ENCODE measurements at places on chromosomes 3 and 15.

DNA sequence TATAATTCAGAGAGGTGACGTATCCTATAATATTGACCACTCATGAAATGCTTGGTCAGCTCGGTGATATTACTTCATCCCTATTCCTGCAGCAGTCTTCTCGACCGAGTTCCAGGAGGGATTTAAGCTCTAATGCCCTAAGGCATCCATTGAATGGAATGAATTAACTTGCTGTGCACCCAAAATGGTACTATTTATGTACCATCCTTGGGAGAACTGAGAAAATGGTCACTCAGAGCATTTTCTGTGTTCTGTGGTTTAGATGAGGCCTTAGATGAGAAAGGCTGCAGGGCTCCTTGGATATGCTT is 638 bp downstream of the BLOC1S6 start:
- no peak for DNase-seq

DNA sequence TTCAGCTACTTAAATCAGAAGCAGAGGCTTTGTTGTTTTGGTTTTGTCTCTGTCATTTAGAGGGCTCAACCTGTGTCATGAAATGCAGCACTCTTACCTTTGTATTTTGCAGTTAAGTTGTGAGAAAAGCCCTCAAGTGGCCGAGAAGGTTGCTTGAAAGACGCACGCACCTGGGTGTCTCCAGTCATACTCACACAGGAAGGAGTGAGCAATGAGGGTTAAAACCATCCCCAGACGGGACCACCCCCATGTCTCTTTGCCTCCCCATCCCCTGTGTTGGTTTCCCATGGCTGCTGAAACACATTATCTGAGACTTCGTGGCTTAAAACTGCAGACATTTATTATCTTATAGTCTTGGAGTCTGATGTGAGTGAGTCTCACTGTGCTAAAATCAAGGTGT is 376.1 kb upstream of the CFAP20DC start:
- DNase-seq: no peak

GRCh38 chr3:118791246-118791645 is 243.4 kb downstream of the IGSF11 start:
- DNase-seq: no peak

GRCh38 chr3:196996454-196997265 is 28.0 kb upstream of the PIGZ start:
- DNase-seq: no peak

DNA sequence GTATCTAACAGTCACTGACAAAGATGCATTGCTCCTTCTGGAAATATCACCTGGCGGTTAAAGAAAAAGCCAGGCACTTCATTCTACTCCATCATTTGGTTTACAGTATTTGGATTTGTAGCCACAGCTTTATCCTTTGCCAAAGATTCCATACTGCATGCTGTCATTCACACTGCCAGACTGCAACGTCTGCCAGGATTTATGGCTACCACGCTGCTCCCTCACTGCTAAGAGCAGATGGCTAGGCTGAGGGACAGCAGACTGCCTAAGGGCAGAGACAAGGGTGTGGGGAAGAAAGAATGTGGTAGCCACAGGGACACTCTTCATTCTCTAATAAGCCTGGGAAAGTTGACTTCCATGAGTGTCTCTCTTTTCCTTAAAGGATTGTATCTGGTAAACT is 1047.0 kb downstream of the TUSC7 start:
- no peak for DNase-seq

DNA sequence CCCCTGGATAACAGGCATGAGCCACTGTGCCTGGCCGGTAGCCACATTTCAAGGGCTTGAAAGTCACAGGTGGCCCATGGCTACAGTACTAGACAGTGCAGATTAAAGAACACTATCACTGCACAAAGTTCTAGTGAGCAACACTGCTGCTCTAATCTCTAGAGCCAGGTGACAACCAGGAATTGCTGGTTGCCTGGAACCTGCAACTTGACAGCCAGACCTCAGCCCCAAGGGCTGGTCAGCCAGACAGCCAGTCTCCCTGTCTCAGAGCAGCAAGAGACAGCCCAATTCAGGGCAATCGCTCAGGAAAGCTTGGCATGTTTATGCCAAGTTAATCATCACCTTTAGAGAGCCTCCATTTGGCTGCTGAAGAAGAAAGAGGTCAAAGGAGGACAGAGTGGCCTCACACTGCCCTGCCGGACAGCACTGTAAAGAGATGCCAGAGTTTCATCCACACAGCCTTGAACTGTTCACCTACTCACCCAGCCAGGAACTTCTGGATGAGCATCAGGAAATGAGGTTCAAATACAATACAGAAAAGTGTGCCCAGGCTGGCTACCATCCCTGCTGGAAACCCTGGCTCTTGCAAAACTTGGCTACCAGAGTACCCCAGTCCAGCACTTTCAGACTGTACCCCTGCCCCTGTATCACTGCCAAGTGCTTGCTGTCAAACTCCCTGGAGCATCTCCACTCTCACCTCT is 6.0 kb downstream of the CCDC12 start:
- no peak for DNase-seq

DNA sequence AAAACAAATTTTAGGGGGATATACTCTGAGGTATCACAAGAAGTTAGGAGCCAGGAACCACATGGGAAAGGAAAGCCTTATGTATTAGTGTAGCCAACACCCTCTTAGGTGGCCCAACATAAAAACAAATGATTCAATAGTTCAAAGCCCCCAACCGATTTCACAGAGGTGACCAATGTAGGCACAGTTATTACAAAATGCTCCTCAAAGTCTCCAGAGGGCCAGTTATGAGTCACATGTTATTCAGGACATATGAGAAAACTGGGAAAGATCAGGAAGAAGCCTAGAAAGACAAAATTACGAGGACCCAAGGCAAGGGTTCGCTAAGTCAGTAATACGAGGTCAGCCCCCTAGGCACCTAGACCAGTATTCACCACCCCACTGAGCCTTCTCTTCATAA is 29.9 kb upstream of the FBN1 start:
- no peak for DNase-seq

- no peak for DNase-seq
Measured at GRCh38 chr3:122092460-122093165, 37.5 kb downstream of the CD86 start.

DNA sequence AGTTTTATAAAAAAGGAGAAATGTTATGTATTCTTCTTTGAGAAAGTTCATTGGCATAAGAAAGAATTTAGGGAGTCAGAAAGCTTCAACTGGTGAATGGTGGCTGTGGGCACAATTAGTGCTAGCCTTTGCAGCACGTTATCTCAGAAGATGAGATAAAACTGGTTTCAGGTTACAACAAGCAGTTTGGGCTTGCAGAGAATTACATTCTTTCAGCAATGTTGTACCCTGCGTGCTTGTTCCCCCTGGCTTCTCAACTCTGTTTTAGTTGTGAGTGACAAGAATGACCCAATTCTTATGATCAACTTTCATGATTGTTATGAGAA is 31.6 kb upstream of the ACP3 start:
- no peak for DNase-seq

Data from T-helper 17 cell (primary cell).